ENCODE measurements at places on chromosomes 2 and 18. TPM values are rescaled to one million over a fixed set of nuclear protein-coding genes. Genes with fewer than 3 reads are reported as not detected.

GRCh38 chr2:105329197-105329554 is 359 bp downstream of the TGFBRAP1 start:
- no peak overlapping the region for H3K27ac ChIP-seq
- H3K4me3 ChIP-seq: peak overlapping the region; percentile 64
- peaks cover 11% of the 10 kb centered on the region for H3K4me1 ChIP-seq
- no peak for DNase-seq
- H3K36me3 ChIP-seq: no peaks in the 10 kb centered on the region

The MAP3K19 gene
- not detected for total RNA-seq

The LIPG gene
- total RNA-seq: 11.8 TPM

- H3K27me3 ChIP-seq: no peaks in the 10 kb centered on the region
- peaks cover 8% of the 10 kb centered on the region for H3K4me1 ChIP-seq
- no peaks in the 10 kb centered on the region for H3K36me3 ChIP-seq
- peak; percentile 59 for DNase-seq
- no peak overlapping the region for H3K27ac ChIP-seq
These were observed 342.6 kb downstream of the CTNNA2 start for GRCh38 chr2:79855264-79856006.

The OTOF gene
- total RNA-seq: not detected

The DES gene
- total RNA-seq: 1.5 TPM

- H3K27ac ChIP-seq: no peak overlapping the region
- no peaks in the 10 kb centered on the region for H3K27me3 ChIP-seq
- no peaks in the 10 kb centered on the region for H3K36me3 ChIP-seq
- no peak for DNase-seq
- H3K4me3 ChIP-seq: no peak overlapping the region
These were observed 329.7 kb downstream of the FSIP2 start for GRCh38 chr2:186068139-186068801.

The CCDC85A gene
- total RNA-seq: not detected

The PRKCE gene
- total RNA-seq: 1.5 TPM

The UGT1A8 gene
- not detected for total RNA-seq

DNA sequence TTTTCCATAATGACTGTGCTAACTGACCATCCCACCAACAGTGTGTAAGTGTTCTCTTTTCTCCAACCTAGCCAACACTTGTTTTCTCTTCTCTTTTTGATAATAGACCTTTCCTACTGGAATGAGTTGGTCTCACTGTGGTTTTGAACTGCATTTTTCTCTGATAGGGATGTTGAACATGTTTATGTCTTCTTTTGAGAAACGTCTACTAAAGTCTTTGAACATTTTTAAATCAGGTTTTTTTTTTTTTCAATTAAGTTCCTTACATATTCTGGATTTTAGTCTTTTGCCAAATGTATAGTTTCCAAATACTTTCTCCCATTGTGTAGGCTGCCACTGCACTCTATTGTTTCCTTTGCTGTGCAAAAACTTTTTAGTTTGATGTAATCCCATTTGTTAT is 405.5 kb upstream of the FIGN start:
- no peaks in the 10 kb centered on the region for H3K27me3 ChIP-seq
- H3K4me1 ChIP-seq: no peaks in the 10 kb centered on the region
- H3K4me3 ChIP-seq: no peak overlapping the region
- no peaks in the 10 kb centered on the region for H3K36me3 ChIP-seq
- H3K27ac ChIP-seq: no peak overlapping the region
- no peak for DNase-seq

- H3K4me3 ChIP-seq: no peak overlapping the region
- H3K4me1 ChIP-seq: peaks cover 19% of the 10 kb centered on the region
- DNase-seq: no peak
- no peak overlapping the region for H3K27ac ChIP-seq
These were observed 361.6 kb downstream of the SOX11 start for GRCh38 chr2:6053743-6054142.

DNA sequence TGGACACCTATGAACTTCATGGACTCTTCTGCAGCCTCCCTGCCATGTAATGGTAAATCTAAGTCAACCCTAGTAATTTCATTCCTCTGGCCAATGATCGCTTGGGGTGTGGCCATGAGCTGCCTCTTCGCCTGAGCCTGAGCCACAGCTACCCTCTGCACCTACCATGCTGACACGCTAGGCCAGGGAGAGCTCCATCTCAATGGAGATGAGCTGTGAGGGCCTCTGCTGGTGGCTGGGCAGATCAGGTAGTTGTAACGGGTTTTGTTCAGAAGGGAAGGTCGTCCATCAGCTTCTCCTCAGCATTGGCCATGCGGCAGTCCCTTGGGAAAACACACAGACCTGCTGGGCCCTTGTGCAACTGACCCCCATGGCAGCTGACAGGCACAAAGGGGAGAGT is 24.4 kb downstream of the MPHOSPH10 start:
- no peak for DNase-seq
- no peaks in the 10 kb centered on the region for H3K4me1 ChIP-seq
- no peak overlapping the region for H3K4me3 ChIP-seq
- H3K27ac ChIP-seq: no peak overlapping the region
- no peaks in the 10 kb centered on the region for H3K27me3 ChIP-seq

GRCh38 chr2:48424356-48424755 is 105.6 kb upstream of the STON1 start:
- H3K36me3 ChIP-seq: no peaks in the 10 kb centered on the region
- H3K4me1 ChIP-seq: peaks cover 5% of the 10 kb centered on the region
- no peak overlapping the region for H3K4me3 ChIP-seq

The COL4A3 gene
- 0.34 TPM for total RNA-seq

- H3K36me3 ChIP-seq: no peaks in the 10 kb centered on the region
- DNase-seq: no peak
- no peak overlapping the region for H3K4me3 ChIP-seq
- H3K27ac ChIP-seq: no peak overlapping the region
These were observed 35.6 kb downstream of the EPAS1 start for GRCh38 chr2:46332686-46333281.

GRCh38 chr2:197704434-197705120 is 592 bp upstream of the MARS2 start:
- DNase-seq: no peak
- H3K27me3 ChIP-seq: no peaks in the 10 kb centered on the region
- H3K36me3 ChIP-seq: no peaks in the 10 kb centered on the region
- no peaks in the 10 kb centered on the region for H3K4me1 ChIP-seq
- no peak overlapping the region for H3K27ac ChIP-seq

DNA sequence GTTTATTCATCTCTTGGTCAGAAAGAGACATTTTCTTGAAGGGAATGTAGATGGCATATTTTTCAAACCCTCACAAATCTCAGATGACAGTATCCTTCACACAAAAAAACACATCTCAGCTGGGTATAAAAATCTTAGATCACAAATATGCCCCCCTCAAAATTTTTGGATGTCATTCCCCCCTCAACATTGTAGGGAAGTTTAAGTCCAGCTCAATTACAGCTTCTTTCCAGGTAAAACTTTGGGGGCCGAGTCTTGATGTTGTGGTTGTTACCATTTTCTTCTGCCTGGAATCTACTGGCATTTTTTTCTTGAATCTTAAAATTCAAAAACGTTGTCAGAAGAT is 46.1 kb downstream of the HDAC4 start:
- no peak for DNase-seq
- H3K27me3 ChIP-seq: no peaks in the 10 kb centered on the region
- H3K36me3 ChIP-seq: no peaks in the 10 kb centered on the region
- no peak overlapping the region for H3K4me3 ChIP-seq
- no peak overlapping the region for H3K27ac ChIP-seq

- DNase-seq: no peak
- no peak overlapping the region for H3K27ac ChIP-seq
- no peaks in the 10 kb centered on the region for H3K36me3 ChIP-seq
- H3K27me3 ChIP-seq: peaks cover 3% of the 10 kb centered on the region
- no peak overlapping the region for H3K4me3 ChIP-seq
- peaks cover 2% of the 10 kb centered on the region for H3K4me1 ChIP-seq
These were observed 5.7 kb upstream of the DNER start for GRCh38 chr2:229719926-229720647.

DNA sequence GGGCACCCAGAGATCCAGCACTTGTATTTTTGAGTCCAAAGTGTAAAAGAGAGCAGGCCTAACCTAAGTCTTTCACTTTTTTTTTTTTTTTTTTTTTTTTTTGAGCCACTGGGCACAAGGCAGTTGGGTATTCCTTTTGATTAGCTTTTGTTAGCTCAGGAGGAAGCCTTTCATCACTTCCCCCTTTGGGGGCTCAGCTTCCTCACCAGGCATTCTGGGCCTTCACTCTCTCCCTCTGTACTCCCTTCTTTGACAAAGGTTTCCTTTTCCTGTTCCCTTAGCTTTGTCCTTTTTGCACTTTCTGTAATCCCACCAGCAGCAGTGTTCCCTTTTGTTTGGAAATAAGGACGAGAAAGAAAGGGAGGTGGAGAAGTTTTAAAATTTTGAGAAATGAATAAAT is 88.2 kb downstream of the PKP4 start:
- no peak for DNase-seq
- H3K4me3 ChIP-seq: no peak overlapping the region
- no peaks in the 10 kb centered on the region for H3K4me1 ChIP-seq
- H3K36me3 ChIP-seq: no peaks in the 10 kb centered on the region

The PSMA8 gene
- not detected for total RNA-seq

Data from H1 (cell line).